ENCODE measurements at places on chromosomes 2 and 18. TPM values are rescaled to one million over a fixed set of nuclear protein-coding genes. Genes with fewer than 3 reads are reported as not detected.

DNA sequence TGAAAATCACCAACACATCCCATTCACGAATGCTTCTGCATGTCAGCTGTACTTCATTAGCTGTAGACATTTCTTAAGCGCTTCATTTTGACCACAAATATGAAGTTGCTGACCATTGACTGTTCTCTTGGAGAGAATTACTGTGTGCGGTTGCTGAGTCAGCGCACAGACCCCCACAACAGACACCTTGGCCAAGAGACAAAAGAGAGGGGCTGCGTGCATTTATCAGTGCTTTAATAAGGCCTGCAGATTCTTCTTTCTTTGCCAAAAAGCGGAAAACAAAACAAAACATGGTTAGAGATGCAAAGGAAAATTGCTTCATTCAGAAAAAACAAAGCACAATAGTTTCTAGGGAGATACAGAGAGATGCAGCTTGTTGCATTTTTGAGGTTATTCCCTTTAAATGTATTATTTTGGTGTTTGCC lies 174.7 kb downstream of the ACKR3 start:
- no peak for DNase-seq

GRCh38 chr2:216450784-216451183 lies 38.5 kb downstream of the SMARCAL1 start:
- no peak for DNase-seq

Gene SNTG2
- 0.38 TPM for total RNA-seq

- no peak for DNase-seq
These were observed 28.4 kb downstream of the DNAH7 start for GRCh38 chr2:196040218-196040617.

Gene ZNF804A
- total RNA-seq, result not detected

Gene HRH4
- total RNA-seq, result 0.29 TPM

DNA sequence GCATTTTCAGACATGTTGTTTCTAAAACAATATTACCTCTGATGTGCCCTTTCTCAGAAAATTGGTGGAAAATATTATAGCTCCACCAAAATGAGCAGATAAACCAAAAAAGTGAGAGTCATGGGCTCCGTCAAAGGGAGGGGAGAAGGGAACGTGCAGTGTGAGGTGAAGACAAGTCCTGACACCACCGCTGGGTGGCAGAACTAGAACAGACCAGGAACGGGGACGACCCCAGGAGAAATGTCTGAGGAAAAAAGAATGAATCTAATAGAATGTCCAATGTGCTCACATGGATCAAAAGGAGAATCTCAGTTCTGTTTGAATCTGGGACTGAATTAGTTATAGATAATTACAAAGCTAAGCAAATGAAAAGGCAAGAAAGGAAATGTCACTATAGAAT lies 22.6 kb upstream of the BCL2 start:
- no peak for DNase-seq

DNA sequence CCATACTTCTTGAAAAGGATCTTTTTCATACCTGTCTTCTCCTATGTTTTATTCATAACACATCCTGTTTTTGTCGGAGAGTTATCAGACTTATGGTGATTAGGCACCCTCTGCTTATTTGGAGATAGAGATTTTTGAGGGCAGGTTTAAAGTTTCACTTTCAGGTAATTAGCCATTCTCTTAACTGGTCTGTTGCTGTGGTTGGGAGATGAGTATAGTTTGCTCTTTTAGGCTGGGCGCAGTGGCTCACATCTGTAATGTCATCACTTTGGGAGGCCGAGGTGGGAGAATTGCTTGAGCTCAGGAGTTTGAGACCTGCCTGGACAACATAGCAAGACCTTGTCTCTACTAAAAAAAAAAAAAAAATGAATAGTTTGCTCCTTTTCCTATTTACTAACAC lies 25.3 kb downstream of the SFTPB start:
- no peak for DNase-seq

Gene ERBB4
- total RNA-seq, result 0.25 TPM

- DNase-seq, result no peak
These were observed 65.4 kb downstream of the TRPM8 start for GRCh38 chr2:233982421-233983121.

DNA sequence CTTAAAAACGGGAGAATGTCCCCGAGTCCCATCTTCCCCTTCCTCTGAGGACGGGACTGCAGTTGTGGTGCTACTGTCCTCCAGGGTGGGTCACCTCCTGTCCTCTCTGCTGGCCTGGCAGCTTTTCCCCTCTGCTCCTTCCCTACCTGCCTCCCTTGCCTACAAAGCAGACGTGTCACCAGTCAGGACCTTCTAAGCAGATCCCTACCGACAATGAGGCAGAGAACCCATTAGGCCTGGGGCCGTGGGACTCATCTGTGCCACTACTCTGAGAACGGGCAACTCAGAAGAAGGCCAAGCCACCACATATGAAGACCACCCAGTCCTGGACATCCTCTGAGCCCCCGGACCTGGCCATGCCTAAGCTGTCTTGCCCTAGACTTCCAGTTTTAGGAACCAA lies 103.0 kb upstream of the TEX51 start:
- DNase-seq, result no peak

DNA sequence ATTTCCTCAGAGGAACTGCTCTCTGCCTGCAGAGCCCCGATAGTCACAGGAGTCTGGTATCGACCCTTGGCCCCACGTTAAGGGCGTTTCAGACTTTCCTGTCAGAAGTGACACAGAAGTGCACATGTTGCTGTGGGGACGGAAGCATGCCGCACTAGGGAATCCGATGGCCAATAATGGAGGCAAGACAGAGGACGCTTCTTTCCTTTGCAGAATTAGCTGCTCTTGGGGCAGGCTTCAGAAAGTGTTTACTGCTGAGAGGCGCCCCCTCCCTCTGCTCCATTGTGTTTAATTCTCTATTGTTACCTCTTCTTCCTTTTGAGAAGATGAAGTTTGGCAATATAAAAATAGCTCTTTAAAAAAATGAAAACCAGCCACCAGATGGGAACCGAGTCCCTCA lies 118.6 kb upstream of the EML6 start:
- no peak for DNase-seq

DNA sequence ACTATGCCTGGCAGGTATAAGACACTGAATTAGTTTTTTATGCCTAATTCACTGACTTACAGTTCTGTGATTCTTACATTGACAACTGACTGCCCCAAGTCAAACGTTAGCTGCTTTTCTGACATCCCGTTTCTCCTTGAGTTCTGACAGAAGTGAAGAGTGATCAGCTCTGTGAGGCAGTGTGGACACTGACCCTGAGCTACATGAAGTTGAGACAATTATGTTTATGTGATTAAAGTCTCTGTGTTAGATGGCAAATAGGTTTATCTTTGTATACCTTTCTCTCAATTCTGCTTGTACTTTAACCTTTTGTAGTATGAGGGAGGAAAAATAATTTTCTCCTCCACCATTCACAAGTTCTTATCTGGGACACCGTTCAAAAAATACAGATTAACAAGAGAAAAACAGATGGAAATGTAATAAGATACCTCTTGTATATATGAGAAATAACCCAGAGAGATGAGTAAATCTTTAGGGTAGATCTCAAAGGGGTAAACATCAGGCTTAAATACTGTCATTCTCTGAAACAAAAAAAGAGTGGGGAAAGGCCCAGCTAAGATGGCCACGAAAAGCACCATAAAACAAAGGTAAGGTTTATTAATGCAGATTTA lies 85.4 kb upstream of the B3GNT2 start:
- DNase-seq, result no peak

Gene TUBA3E
- total RNA-seq, result not detected

GRCh38 chr2:113064898-113065297 lies 2.9 kb upstream of the IL1F10 start:
- DNase-seq, result no peak

DNA sequence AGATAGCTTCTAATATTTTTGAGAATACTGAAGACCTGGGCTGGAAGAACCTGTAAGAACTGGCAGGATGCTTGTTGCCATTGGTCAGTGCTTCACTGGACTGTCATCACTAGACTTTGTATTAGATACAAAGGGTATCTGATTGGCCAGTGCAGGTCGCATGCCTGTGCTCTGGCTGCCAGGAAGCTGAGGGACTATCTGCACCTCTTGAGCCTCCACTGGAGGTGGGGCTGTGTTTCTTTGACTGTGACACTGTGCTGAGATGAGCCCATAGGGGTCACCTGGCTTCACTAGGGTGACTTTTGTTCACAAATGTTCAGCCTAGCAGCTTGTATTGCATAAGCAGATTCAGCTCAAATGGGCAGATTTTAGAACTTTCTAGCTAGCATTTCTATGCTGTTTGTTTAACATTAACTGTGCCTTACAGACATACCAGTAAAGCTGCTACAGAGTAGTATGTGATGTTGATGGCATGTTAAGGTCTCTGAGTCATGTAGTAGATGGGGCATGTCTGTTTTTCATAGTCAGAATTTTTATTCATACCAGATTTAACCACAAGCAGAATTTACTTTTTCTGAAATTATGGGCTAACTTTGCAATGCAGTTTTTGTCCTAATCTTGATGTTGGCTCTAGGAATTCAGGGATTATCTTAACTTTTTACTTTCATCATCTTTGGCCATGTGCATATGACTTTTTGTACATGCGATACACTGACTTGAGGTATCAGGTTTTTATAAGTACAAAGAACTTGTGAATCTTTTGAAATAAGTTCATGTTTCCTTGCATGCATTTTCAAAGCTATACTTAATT lies 56.1 kb downstream of the RHBDD1 start:
- no peak for DNase-seq

Gene SP140L
- total RNA-seq, result 35.7 TPM

DNA sequence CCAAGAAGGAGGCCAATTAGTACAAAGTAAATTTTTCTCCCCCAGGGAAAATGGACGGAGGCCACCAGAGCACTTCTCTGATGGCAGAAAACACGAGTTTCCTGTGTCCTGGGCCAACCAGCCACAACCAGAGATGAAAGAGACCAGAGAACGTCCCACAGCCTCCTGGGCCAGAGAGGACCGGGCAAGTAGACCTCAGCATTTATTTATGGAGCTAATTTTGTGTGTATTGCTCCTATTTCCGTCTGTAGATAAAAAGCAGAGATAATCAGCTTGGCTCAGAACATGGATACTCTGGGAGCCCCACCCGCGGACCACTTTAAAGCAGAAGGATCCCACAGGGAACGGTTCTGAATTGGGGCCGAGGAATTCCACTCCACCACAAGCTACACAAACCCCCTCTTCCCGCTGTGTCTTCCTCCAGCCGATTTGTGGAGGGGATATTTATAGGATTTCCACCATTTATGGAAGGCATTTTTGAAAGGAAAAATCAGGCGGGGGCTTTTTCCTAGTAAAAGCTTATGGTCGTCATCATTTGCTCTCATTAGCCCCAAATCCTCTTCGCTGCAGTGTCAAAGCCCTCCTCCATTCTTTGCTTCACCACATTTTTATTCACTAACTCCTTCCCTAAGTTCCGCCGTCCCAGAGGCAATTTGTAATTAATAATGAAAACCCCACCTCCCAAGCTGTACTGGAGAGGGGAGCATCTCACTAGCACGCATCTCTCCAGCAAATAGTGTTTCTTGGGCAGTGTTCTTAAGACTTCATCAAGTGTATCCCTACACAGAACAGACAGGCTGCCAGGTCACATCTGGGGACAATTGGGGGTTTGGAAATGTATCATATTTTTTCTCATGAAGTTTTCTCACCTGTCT lies 43.7 kb upstream of the TWIST2 start:
- DNase-seq, result no peak

Gene TFCP2L1
- 107 TPM for total RNA-seq

- DNase-seq, result peak; percentile 50
These were observed 97.0 kb downstream of the NEB start for GRCh38 chr2:151637271-151637781.

DNA sequence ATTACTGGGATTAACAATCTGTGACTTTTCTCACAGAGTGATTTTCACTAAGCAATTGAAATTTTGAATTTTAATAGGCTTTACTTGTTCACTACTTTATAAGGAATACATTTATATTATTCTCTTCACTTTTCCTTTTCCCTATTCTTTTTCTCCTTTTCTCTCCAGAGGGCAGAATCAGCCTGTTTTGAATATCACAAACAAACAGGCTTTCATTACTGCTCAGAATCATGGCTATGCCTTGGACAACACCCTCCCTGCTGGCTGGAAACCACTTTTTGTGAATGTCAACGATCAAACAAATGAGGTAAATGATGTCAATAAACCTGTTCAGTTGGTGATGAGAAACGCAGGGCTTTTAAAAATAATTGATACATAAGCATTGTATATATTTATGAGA lies 35.3 kb downstream of the CPS1 start:
- no peak for DNase-seq

DNA sequence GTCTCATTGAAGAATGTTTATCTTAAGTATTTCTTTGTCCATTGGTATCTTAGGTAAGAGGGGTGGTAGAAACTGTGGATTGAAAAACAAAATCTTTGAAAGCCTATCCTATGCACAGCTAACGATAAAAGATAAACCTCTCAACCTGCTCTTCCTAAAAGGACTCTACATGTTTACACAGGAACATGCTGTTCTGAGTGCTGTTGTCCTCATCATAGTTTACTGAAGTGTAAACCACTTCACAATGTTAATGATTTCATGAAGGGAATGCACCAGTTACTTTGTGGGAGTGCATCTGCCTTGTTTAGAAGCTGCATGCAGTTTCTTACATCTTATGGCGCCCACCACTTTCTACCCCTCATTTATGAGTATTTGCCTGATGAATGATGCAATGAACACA lies 1.2 kb downstream of the ACMSD start:
- no peak for DNase-seq

- no peak for DNase-seq
These were observed 6.8 kb upstream of the ARHGAP25 start for GRCh38 chr2:68727683-68728375.

DNA sequence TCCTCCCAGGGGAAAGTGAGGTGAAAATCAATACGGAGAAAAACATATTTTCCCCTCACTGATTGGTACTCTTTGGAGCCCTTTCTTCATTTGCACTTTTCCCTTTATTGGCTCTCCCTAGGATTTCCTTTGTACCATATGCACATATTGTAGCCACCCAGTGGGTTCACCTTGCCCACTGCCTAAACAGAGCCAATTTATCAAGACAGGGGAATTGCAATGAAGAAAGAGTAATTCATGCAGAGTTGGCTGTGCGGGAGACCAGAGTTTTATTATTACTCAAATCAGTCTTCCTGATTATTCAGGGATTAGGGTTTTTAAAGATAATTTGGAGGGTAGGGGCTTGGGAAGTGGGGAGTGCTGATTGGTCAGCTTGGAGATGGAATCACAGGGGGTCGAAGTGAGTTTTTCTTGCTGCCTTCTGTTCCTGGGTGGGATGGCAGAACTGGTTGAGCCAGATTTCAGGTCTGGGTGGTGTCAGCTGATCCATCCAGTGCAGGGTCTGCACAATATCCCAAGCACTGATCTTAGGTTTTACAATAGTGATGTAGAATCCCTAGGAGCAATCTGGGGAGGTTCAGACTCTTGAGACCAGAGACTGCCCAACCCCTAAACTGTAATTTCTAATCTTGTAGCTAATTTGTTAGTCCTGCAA lies 15.1 kb upstream of the KCNE4 start:
- DNase-seq, result no peak

Gene PNO1
- total RNA-seq, result 5.1 TPM

DNA sequence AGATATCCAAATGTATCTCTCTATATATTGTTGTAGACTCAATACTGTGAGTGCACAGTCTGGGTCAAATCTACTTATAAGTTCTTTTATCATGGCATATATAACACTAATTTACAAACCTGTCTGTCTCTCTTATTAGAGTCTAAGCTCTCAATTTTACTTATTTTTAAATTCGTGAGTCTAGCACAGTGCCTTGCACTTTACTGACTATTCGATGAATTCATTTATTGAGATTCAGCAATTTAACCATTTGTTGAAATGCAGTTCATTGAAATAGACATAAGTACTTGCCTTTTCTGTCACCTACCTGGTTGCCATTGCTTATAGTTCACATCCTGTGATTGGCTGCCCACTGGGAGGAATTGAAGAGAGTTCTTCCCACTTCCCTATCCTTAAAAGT lies 10.3 kb upstream of the ALS2 start:
- DNase-seq, result no peak

Measured in mucosa of descending colon (tissue), 3 donors.